Non-pigmented ciliary epithelial cell (primary cell): ENCODE measurements at places on chromosomes 11 and 22.

DNA sequence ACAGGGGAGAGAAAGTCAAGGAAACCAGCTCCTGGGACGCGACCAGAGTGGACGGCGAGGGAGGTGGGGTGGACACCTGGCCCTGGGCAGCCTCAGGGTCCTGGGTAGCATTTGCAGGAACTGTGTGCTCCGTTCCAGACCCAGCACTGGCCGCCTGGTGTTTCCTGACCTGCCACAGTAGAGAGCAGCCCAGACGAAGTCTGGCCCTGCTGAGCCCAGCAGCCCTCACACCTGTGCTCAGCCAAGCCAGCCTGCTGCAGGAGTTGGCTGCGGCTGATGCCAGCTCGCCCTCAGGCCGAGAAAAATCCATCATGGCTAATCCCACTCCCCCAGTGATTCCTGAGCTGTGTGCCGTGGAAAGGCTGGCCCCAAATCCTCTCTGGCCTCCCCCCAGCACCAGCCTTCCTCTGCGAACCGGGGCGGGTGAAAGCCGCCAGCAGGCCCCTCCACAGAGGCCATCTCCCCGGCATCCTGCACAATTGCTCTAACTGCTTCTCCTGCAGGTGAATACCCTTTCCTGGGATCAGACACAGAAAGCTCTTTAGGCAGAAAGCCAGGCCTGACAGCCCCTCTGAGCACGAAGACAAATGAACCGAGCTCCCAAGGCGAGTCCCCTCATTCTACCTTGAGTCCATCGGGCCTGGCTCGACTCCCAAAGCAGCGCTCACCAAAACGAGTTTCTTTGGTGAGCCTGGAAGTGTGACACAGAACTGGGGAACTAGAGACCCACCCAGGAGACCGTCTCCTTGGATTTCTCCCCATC lies 88.6 kb downstream of the RTL6 start:
- no peak for DNase-seq

DNA sequence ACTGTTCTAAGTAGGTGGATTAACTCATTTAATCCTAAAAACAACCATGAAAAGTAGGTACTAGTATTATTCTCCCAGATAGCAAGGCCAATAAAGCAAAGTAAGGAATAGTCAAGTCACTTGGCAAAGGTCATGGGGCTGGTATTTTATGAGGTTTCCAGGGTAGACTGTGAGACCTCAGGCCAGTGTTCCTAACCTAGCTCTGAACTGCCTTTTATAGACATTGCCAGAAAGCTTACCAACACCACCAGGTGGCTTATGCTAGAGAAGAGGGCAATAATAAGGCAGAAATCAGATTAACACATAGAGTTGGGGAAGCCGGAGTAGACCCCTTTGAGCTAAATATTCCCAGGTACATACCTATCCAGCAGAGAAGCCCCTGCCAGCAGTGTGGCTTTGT lies 490.9 kb upstream of the TENM4 start:
- no peak for DNase-seq

- no peak for DNase-seq
Measured at GRCh38 chr11:102705626-102706025, at the start of gene MMP27. TSS of gene MMP27 (minus strand) at chr11:102705769. CDS start at chr11:102705714, 55 bp downstream.

DNA sequence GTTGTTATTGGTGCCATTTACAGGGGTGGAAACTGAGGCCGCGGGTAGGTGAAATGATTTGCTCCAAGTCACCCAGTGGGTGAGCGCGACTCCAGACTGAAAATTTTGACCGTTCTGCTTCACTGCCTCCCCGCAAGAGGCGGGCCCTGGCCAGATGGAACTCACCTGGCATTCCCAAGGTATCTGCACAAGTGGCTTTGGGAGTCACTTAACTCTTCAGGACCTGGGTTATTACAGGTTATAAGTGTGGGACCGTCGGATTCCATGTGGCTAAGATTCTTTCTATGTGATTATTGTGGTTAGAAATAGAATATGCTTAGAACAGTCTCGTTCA lies 598 bp downstream of the CABIN1 start:
- no peak for DNase-seq

DNA sequence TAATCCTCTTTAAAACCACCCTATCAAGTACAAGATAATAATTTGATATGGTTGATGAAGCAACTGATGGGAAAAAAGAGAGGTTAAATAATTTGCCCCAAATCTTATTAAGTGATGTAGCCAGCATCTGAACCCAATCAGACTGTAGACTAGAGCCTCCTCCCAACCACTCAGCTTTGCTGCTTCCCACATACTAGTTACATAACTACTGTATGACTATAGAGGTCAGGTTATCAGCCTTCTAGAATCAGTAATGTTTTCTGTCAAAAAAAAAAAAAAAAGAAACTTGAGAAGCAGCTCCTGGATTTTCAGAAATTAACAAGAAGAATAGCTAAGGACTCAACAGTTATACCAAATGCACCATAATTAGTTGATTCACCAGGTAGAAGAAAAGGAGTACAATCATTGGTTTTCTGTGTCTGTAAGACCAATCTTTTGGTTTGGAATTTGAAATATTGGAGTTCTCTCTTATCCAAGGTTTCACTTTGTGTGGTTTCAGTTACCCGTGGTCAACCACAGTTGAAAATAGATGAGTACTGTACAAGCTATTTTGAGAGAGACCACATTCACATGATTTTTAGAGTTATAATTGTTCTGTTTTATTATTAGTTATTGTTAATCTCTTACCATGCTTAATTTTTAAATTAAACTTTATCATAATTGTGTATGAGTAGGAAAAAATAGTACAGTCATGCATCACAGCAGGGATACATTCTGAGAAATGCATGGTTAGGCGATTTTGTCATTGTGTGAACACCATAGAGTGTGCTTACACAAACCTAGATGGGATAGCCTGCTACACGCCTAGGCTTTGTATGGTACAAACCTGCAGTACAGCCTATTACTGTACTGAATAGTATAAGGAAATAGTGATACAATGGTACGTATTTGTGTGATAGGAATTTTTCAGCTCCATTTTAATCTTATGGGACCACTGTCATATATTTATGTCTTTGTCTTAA lies 72.2 kb downstream of the PDHX start:
- no peak for DNase-seq

DNA sequence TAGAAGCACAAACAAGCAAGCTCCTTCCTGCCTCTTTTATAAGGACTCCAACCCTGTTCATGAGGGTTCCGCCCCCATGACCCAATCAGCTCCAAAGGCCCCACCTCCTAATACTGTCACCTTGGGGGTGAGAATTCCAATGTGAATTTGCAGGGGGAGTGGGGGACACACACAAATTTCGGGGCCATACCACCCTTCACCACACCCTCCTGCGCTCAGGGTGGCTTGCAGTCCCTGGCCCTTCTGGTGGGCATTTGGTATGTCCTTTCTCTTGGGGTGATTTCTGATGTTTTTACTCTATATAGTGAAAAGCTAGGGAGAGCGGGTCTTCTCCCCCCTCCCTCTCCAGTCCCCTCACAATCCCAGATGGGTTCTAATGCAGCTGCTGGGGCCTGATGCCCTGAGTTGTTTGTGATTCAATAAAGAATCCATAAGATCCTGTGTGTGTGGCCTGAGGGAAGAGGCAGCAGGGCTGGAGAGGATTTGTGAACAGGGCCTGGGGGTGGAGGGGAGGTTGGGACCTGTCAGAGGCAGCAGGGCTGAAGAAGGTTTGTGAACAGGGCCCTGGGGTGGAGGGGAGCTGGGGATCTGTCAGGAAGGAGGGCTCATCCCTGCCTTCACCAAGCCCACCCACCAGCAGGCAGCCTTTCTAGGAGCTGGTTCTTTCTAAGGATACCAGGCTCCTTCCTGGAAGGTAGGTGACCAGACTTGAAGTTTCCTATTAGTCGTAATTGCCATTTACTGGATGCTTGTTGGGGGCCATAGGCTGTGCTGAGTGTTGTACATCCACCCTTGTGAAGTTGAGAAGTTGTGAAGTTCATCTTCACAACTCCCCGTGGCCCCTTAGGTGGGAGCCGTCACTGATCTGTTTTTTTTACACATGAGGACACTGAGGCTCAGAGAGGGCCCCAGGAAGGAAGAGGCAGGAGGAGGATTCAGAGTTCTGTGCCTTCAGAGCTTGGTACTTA lies 7.9 kb downstream of the SLC35C1 start:
- no peak for DNase-seq

DNA sequence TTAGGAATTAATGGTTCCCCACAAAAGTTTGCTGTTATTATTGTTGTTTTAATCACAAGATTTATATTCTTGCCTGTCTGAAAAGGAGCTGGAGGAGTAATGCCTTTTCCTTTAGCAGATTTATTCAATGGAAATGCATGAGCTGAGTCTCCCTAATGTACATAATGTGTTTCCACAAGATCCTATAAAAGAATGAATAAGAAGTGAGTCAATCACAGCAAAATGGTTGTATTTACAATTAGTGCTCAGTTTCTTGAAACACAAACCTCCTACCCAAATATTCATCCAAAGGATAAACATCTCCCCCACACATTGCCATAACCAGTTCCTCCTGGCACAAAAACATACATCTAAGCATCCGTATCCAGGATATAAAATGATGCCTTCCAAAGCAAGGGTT lies 33.3 kb downstream of the ME3 start:
- DNase-seq, result no peak

- no peak for DNase-seq
Measured at GRCh38 chr11:69158301-69159149, 2.8 kb downstream of the SMIM38 start.

DNA sequence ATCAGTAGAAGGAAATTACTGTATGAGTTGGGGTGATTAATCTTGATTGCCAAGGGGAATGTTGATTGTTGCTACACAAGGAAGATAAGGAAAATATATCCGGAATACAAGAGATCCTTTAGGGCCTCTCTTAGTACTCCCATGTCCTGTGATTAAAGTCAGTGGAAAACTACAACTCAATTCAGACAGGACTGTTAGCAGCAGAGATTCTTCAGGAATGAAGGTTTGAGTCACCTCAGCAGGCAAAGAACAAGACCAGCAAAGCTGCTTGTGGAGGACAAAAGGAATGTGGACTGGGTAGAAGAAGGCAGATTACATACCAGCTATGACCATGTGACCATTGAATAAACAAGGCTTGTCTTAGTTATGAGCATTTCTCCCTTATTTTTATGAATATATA lies 478.2 kb downstream of the BUD13 start:
- peak; percentile 31 for DNase-seq

DNA sequence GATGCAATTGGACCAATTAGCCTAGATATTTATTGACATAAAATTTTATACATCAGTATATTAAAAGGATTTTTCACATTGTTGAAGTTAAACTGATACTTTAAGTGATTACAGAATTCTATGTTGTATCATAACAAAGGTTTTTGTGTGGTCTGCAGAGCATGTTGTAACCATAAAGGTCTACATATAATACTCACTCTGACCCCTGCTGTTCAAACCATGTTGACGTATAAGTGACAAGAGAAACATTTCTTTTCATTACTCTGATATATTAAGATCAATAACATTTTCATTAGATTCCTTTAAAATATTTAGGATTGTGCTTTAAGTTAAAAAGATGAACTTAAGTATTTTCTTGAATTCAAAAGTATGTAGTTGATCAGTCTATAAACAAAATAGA lies 63.9 kb downstream of the GAS2 start:
- no peak for DNase-seq

- no peak for DNase-seq
Measured at GRCh38 chr11:125977333-125977732, 31.5 kb downstream of the VSIG10L2 start.

- peak; percentile 19 for DNase-seq
Measured at GRCh38 chr11:69044111-69045013, 4.4 kb upstream of the TPCN2 start.

DNA sequence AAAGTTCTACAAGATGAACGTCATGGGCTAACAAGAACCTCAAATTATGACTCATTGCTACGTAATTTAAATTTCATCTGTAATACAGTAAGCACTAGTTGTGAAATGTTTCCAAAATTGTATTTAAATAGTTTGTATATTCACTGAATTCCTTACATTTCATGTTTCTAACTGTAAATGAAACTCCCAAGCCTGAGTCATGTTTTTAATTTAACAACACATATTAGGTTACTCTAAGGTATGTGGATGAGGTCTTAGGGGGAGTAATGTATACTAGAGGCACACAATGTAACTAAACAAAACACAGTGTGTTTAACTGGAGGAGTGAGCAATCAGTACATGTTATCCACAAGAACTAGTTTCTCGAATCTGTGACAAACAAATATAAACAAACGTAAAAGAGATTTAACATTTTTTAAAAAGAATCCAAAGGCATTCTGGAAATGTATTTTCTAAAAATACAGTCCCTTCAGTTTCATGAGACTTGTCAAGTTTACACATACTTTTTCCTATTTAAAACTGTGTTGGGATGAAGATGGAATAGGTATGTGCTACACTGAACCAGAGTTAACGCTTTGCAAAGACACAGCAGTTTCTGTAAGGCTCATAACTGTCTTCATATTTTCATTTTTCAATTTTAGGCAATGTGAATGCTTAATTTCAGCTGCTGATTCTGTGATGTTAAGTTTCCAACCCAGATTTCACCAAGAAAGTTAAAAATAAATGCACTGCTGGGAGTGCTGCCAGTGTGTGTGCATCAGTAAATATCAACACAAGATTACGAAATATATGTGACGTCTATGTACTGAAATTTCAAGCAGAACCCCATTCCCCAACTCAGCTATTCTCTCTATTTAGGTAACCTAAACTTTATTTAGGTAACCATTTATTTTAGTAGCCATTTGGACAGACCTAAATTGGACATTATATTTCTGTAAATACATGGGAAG lies 52.6 kb downstream of the PITPNB start:
- DNase-seq, result peak; percentile 77

- no peak for DNase-seq
Measured at GRCh38 chr11:121446752-121447156, 5.4 kb upstream of the SORL1 start.

- DNase-seq, result no peak
Measured at GRCh38 chr22:21068681-21069276, 23.0 kb downstream of the LRRC74B start.

DNA sequence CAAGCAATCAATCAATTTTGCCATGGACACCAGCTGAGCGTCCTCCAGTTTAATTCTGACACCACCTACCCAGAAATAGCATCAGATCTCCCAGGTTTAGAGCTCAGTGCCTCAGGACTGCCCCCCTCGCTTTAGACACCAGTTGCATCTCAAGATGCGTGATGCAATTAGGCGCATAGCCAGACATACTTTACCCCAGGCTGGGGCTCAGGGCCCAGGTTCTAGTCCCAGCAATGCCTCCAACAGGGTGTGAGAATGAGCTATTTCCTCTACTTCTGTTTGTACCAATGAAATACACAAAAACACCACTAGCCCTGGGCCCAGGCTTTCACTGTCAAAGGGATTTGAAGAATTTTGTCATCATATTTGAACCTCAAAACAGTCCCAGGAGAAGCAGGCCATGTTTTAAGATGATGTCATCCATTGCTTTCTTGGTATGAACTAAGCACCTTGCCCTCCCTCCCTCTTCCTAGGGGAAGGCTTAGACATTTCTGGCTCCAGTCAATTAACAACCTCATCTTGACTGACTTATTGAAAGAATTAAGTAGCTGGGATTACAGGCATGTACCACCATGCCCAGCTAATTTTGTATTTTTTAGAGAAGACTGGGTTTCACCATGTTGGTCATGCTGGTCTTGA lies 61.5 kb upstream of the INCENP start:
- no peak for DNase-seq

- DNase-seq, result no peak
Measured at GRCh38 chr22:32444068-32444467, 20.2 kb downstream of the BPIFC start.

GRCh38 chr11:122248939-122249338 lies 132.9 kb upstream of the BLID start:
- no peak for DNase-seq
